Right lung (tissue), 10 donors: ENCODE measurements at places on chromosomes 3 and 15. TPM values are rescaled to one million over a fixed set of nuclear protein-coding genes. Genes with fewer than 3 reads are reported as not detected.

- no peak for DNase-seq
Measured at GRCh38 chr3:128814519-128815317, 64.7 kb upstream of the ACAD9 start.

DNA sequence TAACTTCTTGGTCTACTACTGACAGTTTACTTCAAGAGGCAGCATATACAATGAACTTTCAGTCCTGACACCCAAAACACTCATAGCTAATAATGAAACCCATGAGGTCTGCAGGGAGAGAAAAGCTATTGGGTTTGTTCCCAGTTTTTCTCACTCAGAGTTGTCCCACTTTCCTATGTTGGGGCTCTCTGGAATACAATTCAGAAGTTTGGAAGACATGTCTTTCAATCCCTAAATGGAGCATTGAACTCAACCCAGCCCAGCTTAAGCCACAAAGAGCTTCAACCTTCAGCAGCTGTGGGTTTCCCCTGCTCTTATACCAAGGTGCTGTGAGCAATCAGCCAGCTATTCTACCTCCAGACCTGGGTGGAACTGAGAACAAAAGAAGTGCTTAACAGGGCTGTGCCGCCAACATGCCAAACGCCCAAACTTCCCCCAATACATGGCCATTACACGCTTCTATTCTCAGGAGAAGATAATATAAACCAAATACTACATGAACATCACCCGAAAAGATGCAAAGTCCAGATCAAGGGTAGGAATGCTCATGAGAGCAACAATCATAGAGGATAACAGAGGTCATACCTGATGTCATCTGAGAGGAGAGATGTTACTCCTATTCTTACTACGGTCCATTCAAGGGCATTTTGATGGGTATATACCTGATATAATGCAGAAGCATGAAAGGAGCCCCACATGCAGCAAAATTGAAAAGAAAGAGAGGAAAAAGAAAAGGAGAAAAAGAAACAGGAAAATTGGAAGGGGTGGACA is 131.2 kb upstream of the TGFBR2 start:
- no peak for DNase-seq

GRCh38 chr3:188431553-188431952 is 277.6 kb downstream of the LPP start:
- DNase-seq, result no peak

DNA sequence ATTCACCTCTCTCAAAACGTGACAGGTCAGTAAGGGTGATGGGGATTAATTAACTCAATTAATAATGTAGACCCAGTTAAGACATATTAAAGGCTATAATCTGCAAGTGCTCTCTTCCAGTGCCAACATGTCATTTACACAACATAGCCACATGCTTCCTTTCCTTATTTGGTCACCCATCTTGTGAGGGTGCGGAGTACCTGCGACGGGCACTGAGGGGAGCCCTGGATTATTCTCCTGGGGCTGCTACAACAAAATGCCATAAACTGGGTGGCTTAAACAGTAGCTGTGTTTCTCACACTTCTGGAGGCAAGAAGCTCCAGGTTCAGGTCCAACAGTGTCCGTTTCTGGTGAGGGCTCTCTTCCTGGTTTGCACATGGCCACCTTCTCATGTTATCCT is 157.4 kb upstream of the LRTM1 start:
- no peak for DNase-seq

DNA sequence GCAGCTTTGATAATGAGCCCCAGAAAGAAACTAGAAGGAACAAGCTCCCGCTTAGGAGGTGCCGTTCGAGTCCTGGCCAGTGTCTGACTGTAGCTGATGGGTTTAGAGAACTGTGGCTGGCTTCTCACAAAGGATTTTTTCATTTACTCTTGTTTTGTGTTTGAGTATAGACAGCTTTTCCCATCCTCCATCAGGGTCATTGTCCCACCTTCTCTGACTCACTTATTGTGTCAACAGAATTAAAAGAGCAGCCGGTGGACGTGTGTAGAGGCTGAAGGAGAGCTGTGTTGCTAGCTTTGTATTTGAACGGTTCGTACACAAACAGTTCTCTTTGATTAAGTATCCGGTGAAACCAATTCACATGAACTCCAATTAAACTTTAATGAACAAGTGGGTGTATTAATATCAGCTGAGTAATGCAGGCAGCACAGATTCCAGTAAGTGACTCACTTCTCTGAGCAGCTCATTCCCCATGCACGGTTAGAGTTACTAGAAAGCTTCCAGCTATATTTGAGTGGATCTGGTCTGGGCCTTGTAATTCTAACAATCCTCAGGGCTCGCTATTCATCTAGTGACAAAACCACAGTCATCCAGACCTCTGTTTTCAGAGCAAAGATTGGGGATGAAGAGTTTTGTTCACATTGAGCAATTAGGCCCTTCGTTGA is 141.0 kb downstream of the LPP start:
- DNase-seq, result no peak

DNA sequence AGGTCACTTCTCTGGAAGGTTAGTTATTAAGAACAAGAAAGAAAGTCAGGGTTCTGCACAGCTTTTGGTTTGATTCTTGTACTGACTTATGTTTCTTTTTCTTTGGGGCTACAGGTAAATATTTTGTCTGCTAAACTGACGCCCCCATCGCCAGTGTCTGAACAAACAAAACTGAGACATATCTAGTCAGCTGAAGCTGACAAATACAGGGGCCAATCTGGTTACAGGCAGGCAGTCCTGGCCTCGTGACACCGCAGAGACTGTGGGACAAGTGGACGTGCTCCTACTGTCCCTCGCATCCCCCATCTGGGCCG is 4.6 kb upstream of the RPL14 start:
- no peak for DNase-seq

GRCh38 chr15:62291262-62291661 is 126.2 kb upstream of the C2CD4B start:
- DNase-seq, result no peak

Gene PLSCR2
- 0.82 TPM for polyA plus RNA-seq

Gene ALG1L2
- polyA plus RNA-seq, result 3.9 TPM

Gene UTS2B
- 1.7 TPM for polyA plus RNA-seq
